Sigmoid colon (tissue), 7 donors: ENCODE measurements at places on chromosomes 1 and 21. TPM values are rescaled to one million over a fixed set of nuclear protein-coding genes. Genes with fewer than 3 reads are reported as not detected.

GRCh38 chr21:31050577-31051157, 12.4 kb upstream of the KRTAP19-8 start:
- DNase-seq, result no peak
- H3K4me1 ChIP-seq, result no peaks in the 10 kb centered on the region
- H3K27ac ChIP-seq, result no peak overlapping the region
- H3K4me3 ChIP-seq, result no peak overlapping the region
- H3K27me3 ChIP-seq, result no peaks in the 10 kb centered on the region

DNA sequence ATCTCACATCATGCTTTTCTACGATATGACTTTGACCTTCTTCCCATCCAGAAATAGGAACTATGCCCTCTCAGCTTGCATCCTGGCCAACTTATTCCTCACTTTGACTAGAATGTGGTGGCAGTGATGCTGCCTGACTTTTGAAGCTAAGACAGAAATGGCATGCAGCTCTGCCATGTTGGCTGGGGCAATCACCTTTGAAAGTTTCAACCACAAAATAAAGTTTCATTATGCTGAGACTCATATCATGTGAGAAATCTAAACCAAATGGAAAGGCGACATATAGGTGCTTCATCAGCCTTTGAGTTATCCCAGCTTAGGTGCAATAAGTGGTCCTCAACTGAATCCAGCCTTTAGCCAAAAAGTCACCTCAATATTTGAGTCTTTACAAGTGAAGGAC, 370.0 kb upstream of the CHRM3 start:
- H3K4me1 ChIP-seq, result no peaks in the 10 kb centered on the region
- H3K27me3 ChIP-seq, result no peaks in the 10 kb centered on the region
- H3K27ac ChIP-seq, result no peak overlapping the region
- no peak overlapping the region for H3K4me3 ChIP-seq
- no peak for DNase-seq

DNA sequence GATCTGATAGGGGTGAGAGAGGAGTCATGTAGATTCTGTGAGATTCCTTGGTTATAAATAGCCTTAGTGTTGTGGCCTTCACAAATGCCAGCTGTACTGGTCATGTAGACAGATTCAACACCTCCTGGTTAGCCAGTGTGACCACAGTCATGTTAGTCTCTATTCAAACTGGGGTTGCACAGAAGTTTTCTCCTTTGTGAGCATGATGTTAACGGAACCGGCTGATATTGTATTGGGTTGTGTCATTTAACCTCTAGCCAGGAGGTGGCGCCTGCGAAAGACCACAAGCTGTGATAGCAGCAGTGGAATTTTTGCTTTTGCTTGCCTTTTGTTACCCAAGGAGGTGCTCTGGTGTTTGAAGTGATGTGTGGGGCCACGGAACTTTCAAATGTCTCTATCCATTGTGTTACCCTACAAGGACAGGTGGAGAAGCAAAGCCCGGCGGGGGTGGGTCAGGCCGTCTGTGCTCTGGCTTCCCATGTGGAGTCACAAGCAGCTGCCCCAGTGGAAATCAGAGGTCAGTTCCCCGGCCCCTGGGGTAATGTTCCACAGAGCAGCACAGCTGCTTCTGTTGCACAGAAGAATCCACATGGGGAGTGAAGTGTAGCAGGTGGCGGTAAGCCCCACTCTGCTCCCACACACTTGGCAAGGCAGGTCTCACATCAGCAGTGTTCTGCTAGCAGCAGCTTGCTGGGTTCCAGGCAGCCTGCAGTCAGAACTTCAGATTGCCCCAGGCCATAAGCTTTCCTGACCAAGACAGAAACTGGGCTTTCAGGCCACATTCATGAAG, 112.6 kb downstream of the ADAMTS1 start:
- H3K4me1 ChIP-seq, result no peaks in the 10 kb centered on the region
- no peak for DNase-seq
- H3K36me3 ChIP-seq, result no peaks in the 10 kb centered on the region
- H3K27ac ChIP-seq, result no peak overlapping the region
- H3K27me3 ChIP-seq, result no peaks in the 10 kb centered on the region

- H3K4me1 ChIP-seq, result no peaks in the 10 kb centered on the region
- H3K27ac ChIP-seq, result peak overlapping the region; percentile 47
- H3K4me3 ChIP-seq, result no peak overlapping the region
- H3K36me3 ChIP-seq, result peaks cover 8% of the 10 kb centered on the region
- H3K27me3 ChIP-seq, result no peaks in the 10 kb centered on the region
Measured at GRCh38 chr1:155892796-155893195, 18.4 kb downstream of the RIT1 start.

GRCh38 chr1:226671277-226671676, 67.8 kb downstream of the ITPKB start:
- H3K27me3 ChIP-seq, result no peaks in the 10 kb centered on the region
- H3K36me3 ChIP-seq, result no peaks in the 10 kb centered on the region
- no peak overlapping the region for H3K4me3 ChIP-seq
- no peaks in the 10 kb centered on the region for H3K4me1 ChIP-seq
- no peak for DNase-seq
- no peak overlapping the region for H3K27ac ChIP-seq

- DNase-seq, result no peak
- no peak overlapping the region for H3K27ac ChIP-seq
- no peak overlapping the region for H3K4me3 ChIP-seq
- H3K4me1 ChIP-seq, result no peaks in the 10 kb centered on the region
Measured at GRCh38 chr21:20016435-20017005, 981.7 kb upstream of the NCAM2 start.

DNA sequence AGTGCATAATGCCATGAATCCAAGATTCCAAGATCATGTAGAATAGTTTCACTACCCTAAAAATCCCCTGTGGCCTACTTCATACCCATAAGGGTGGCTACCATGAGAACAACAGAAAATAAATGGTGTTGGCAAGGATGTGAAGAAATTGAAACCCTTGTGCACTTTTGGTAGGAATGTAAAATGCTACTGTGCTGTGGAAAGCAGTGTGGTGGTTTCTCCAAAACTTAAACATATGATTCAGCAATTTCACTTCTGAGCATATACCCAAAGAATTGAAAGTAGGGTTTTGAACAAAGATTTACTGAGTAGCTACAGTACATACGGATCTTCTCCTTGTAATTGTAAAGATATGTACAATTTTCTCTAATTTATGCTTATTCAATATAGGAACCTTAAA, 16.0 kb downstream of the FNBP1L start:
- no peak for DNase-seq
- no peaks in the 10 kb centered on the region for H3K27me3 ChIP-seq
- no peak overlapping the region for H3K4me3 ChIP-seq
- H3K36me3 ChIP-seq, result no peaks in the 10 kb centered on the region
- no peak overlapping the region for H3K27ac ChIP-seq

GRCh38 chr1:45730780-45731319, 19.6 kb downstream of the IPP start:
- no peak for DNase-seq
- no peaks in the 10 kb centered on the region for H3K4me1 ChIP-seq
- peaks cover 4% of the 10 kb centered on the region for H3K36me3 ChIP-seq
- H3K27me3 ChIP-seq, result no peaks in the 10 kb centered on the region
- no peak overlapping the region for H3K27ac ChIP-seq

GRCh38 chr1:117147856-117148588, 26.5 kb upstream of the TRIM45 start:
- H3K4me3 ChIP-seq, result no peak overlapping the region
- no peaks in the 10 kb centered on the region for H3K4me1 ChIP-seq
- H3K36me3 ChIP-seq, result no peaks in the 10 kb centered on the region

DNA sequence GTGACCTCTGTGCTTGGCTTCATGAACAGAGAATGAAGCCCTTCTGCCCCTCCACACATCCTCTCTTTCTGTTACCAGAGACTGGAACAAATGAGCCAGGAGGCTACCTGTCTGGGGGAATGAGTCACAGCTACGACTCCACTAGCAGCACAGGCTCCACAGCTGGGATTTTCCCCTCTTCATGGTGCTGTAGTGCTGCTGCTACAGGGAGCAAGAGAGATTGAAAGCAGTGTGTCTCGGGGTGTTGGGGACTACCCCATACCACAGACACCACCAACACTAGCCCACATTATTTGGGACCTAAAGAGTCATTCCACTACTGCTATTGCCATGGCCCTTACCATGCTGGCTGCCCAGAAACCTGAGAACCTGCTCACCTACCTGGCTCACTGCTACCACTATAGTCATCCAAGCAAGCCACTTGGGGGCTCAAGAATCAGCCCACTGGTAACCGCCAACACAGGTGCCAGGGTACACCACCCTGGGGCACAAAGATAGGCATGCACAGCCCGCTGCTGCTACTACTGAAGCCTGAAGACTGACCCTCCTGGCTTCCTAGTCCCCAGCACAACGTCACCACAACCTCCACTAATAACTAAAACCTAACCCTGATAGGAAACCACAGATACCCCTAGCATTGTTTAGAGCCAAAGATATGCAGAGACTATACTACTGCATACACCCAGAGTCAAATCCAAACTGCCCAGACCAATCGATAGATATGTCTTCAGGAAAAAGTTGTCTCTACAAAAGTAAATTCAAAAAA, 17.7 kb downstream of the CD1E start:
- no peaks in the 10 kb centered on the region for H3K27me3 ChIP-seq
- DNase-seq, result no peak
- H3K36me3 ChIP-seq, result no peaks in the 10 kb centered on the region
- no peaks in the 10 kb centered on the region for H3K4me1 ChIP-seq

DNA sequence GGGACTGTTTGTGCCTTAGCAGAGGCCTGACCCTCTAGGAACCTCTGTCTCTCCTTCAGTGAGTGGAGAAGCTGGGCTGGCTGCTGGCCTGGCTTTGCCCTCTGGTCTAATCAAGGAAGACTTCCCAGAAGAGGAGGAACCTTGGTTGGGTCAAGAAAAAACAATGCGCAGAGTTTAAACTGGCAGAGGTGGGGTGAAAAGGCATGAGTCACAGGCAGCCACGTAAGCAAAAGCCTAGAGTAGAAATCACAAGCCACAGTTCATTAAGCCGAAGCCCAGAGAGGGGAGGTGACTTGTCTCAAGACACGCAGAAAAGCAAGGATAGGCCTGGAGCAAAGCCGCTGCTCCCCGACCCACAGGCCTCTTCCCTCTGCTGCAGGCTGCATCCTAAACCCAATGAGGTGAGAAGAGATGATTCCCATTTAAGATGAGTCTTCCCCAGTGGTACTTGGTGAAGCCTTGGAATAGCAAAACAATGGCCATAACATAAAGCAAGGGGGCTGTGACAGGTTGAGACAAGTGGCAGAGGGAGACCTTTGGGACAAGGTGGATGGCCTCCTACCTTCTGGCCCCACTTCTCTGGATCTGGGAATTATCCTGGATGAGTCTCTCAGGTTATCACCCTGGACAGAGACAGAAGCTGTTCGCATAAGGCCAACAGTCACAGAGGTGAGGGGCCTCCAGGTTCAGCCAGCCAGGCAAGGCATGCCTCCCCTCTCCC, 7.7 kb downstream of the PDZK1IP1 start:
- DNase-seq, result no peak
- H3K27me3 ChIP-seq, result peaks cover 2% of the 10 kb centered on the region
- no peak overlapping the region for H3K27ac ChIP-seq
- H3K4me3 ChIP-seq, result no peak overlapping the region

GRCh38 chr1:190747704-190748103, 270.0 kb upstream of the BRINP3 start:
- no peaks in the 10 kb centered on the region for H3K36me3 ChIP-seq
- no peak overlapping the region for H3K4me3 ChIP-seq
- no peak overlapping the region for H3K27ac ChIP-seq
- no peaks in the 10 kb centered on the region for H3K27me3 ChIP-seq

DNA sequence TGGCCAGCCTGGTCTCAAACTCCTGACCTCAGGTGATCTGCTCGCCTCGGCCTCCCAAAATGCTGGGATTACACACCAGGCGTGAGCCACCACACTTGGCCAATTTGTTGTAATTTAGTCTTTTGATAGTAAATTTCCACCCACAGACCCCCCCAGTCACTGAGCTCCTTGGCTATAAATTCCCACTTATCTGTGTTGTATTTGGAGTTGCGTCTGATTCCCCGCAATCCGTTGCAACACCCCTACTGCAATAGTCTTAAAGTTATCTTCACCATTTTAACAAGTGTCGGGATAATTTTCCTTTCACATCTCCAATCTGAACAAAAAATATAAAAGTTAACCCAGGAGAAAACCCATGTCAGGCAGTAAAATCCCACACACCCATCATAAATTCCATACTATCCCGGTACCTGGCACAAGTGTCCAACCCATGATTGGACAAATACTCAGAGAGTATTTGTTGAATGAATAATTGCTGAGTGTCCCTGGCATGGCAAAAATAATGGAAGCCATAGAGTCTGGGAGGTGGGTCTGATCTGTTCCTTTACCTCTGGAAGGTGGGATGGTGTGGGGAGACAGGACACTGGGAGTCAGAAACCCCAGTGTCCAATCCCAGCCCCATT, 9.3 kb upstream of the CNR2 start:
- no peaks in the 10 kb centered on the region for H3K36me3 ChIP-seq
- H3K4me3 ChIP-seq, result no peak overlapping the region
- no peak for DNase-seq
- peaks cover 20% of the 10 kb centered on the region for H3K4me1 ChIP-seq

DNA sequence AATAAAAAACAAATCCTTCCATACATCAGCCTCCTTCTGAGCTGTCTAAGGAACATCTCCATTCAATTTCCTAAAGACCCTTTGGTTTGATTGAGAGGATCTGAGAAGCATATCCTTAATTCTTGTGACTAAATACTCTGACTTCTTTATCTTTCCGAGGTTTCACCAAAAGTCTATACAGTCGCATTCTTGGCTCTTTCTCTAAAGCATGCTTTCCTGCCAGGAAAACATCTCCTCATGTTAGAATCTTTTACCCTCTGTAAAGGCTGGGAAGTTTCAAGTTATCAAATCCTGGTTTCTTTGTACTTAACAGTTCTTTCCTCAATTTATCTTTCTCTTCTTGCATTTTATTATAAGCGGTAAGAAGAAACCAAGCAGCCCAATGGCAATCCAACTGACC, 630.4 kb downstream of the PTPRC start:
- H3K27me3 ChIP-seq, result no peaks in the 10 kb centered on the region
- H3K36me3 ChIP-seq, result no peaks in the 10 kb centered on the region
- no peak overlapping the region for H3K4me3 ChIP-seq
- no peak overlapping the region for H3K27ac ChIP-seq
- DNase-seq, result no peak

GRCh38 chr1:42806593-42806992, 10.3 kb upstream of the ERMAP start:
- H3K4me1 ChIP-seq, result no peaks in the 10 kb centered on the region
- H3K36me3 ChIP-seq, result no peaks in the 10 kb centered on the region
- H3K27me3 ChIP-seq, result no peaks in the 10 kb centered on the region

DNA sequence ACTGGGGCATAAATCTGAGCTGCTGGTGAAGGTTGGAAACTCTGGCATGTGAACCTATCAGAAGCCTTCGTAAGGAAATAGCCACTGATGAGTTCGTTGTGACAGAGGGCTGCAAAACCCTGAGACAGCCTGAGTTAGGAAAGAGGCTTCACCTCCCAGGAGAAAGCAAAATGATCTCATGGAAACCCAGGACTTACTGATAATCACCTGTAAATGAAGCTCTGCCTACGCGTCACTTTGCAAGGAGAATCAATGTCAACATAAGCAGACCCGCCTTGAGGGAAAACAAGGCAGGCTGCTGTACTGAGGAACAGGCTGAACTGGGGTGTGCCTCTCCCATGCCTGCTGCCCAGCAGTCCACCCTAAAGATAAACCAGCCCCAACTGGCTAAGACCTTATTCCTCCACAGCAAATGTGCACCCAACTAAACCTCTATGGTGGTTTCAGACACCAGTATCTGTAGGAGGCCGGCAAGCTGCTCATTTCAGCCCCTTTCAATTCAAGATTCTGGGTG, 46.8 kb upstream of the SLC44A3 start:
- H3K36me3 ChIP-seq, result no peaks in the 10 kb centered on the region
- no peak overlapping the region for H3K27ac ChIP-seq
- H3K4me1 ChIP-seq, result no peaks in the 10 kb centered on the region

SLC2A1 gene
- total RNA-seq, result 33.5 TPM

LZIC gene
- 25.1 TPM for total RNA-seq

OR2T29 gene
- total RNA-seq, result not detected

ZNF326 gene
- total RNA-seq, result 16.3 TPM

CRABP2 gene
- 3.1 TPM for total RNA-seq

OXCT2 gene
- total RNA-seq, result 0.55 TPM

CD48 gene
- total RNA-seq, result 2.9 TPM
